ENCODE measurements at places on chromosomes 13 and 19. TPM values are rescaled to one million over a fixed set of nuclear protein-coding genes. Genes with fewer than 3 reads are reported as not detected.

The KLK14 gene
- not detected for total RNA-seq

The TUBGCP3 gene
- total RNA-seq: 14.5 TPM

The CYP2A7 gene
- not detected for total RNA-seq

The ZNF787 gene
- 44.3 TPM for total RNA-seq

The PODNL1 gene
- total RNA-seq: 0.21 TPM

The FAM98C gene
- total RNA-seq: 10.6 TPM

The GRIN2D gene
- total RNA-seq: under 0.01 TPM

The CLEC4G gene
- total RNA-seq: not detected

The GSX1 gene
- total RNA-seq: not detected

The BICRA gene
- total RNA-seq: 2.2 TPM

The PCSK4 gene
- 3.4 TPM for total RNA-seq

The NOTCH3 gene
- total RNA-seq: 141 TPM

The ZNF626 gene
- total RNA-seq: 10.0 TPM

The HSPB6 gene
- total RNA-seq: 0.43 TPM

The ATP1A3 gene
- not detected for total RNA-seq

The PIH1D1 gene
- 148 TPM for total RNA-seq

The LPAR2 gene
- 6.3 TPM for total RNA-seq

The HIPK4 gene
- total RNA-seq: not detected

The CBLC gene
- total RNA-seq: 185 TPM

The NFIC gene
- 30.5 TPM for total RNA-seq

The ARL11 gene
- total RNA-seq: 0.24 TPM

The FCAR gene
- not detected for total RNA-seq

The NLRP4 gene
- not detected for total RNA-seq

The ZNF582 gene
- total RNA-seq: 7.2 TPM

The ZNF66 gene
- 4.1 TPM for total RNA-seq

The KEAP1 gene
- 81.0 TPM for total RNA-seq

The DACH1 gene
- total RNA-seq: not detected

The USE1 gene
- 10.0 TPM for total RNA-seq

The TEX29 gene
- total RNA-seq: not detected

The DLEU7 gene
- not detected for total RNA-seq

The SLC5A5 gene
- 0.21 TPM for total RNA-seq

The KIR2DL4 gene
- total RNA-seq: not detected

The SUGP2 gene
- 18.8 TPM for total RNA-seq

The COL5A3 gene
- 1.2 TPM for total RNA-seq

The CNMD gene
- total RNA-seq: 0.24 TPM

The MBD3L3 gene
- total RNA-seq: not detected

The EHD2 gene
- total RNA-seq: 88.2 TPM

The CCDC70 gene
- total RNA-seq: not detected

The ZBTB32 gene
- total RNA-seq: not detected

The TDRD12 gene
- total RNA-seq: 0.96 TPM

The ZFP82 gene
- 3.9 TPM for total RNA-seq

The ZNF223 gene
- 2.9 TPM for total RNA-seq

The CEACAM6 gene
- 17.5 TPM for total RNA-seq

The IZUMO4 gene
- total RNA-seq: 2.6 TPM

The C19orf81 gene
- total RNA-seq: not detected

The IQCN gene
- not detected for total RNA-seq

The ADGRE3 gene
- total RNA-seq: not detected

The SHISA7 gene
- total RNA-seq: not detected

The CRX gene
- not detected for total RNA-seq

The MCF2L gene
- total RNA-seq: not detected

The ZNF829 gene
- total RNA-seq: 2.2 TPM

The CDX2 gene
- total RNA-seq: not detected

The PTGIR gene
- not detected for total RNA-seq

The TMC4 gene
- total RNA-seq: 38.2 TPM

The MISP3 gene
- 0.64 TPM for total RNA-seq

The TNFRSF19 gene
- total RNA-seq: 7.0 TPM

The KCNC3 gene
- total RNA-seq: under 0.01 TPM

The PPP1R37 gene
- total RNA-seq: 42.0 TPM
